ENCODE measurements at places on chromosomes 13 and 19.

DNA sequence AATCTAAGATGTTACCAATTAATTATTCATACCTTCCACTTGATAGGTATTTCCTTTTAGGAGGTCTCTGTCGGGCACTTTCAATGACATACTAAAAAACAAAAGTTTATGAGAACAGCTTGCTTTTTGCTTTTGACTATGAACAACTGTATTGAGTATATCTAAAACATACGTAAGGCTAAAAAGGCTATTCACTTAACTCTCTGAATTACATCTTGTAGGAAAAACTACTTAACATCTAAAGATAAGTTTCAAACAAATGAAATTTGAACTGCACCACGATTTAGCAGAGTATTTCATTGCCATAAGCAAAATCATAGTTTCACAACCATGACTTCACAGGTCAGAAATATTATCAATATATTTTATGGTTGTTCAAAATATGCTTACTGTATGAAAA lies 11.6 kb downstream of the SUPT20H start:
- DNase-seq: no peak

GRCh38 chr13:113947311-113948033 lies 26.4 kb downstream of the C13orf46 start:
- DNase-seq: peak; percentile 30

GRCh38 chr13:103255587-103256301 lies 189.5 kb upstream of the SLC10A2 start:
- DNase-seq: no peak

GRCh38 chr19:10686661-10687517 lies 14.3 kb upstream of the QTRT1 start:
- DNase-seq: no peak

DNA sequence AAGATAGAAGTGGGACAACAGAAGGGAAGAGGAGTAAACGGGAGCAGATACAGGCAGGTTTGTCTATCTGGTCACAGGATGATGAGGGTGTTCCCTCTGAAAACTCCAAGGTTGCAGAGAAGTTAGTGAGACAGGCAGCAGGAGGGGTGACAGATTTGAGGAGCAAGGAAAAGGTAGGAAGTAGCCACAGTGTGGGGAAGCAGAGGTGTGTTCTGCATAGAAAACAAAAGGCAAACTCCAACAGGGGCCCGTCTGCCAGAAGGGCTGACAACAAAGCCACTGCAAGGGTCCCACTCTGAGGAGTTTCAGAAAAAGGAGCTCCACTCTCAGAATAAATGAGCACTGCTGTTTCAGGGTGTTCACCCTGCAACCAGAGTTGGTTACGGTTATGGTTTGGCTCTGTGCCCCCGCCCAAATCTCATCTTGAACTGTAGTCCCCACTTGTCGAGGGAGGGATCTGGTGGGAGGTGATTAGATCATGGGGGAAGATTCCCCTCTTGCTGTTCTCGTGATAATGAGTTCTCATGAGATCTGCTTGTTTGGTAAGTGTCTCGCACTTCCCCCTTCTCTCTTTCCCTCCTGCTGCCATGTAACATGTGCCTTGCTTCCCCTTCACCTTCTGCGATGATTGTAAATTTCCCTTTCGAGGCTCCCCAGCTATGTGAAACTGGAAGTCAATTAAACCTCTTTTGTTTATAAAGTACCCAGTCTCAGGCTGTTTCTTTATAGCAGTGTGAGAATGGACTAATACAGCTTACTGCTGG lies 32.1 kb downstream of the SMAD9 start:
- peak; percentile 26 for DNase-seq

GRCh38 chr19:4624301-4624700 lies 15.0 kb upstream of the TNFAIP8L1 start:
- DNase-seq: no peak

- no peak for DNase-seq
Observed at GRCh38 chr19:45321848-45322247, 827 bp downstream of the CKM start.

DNA sequence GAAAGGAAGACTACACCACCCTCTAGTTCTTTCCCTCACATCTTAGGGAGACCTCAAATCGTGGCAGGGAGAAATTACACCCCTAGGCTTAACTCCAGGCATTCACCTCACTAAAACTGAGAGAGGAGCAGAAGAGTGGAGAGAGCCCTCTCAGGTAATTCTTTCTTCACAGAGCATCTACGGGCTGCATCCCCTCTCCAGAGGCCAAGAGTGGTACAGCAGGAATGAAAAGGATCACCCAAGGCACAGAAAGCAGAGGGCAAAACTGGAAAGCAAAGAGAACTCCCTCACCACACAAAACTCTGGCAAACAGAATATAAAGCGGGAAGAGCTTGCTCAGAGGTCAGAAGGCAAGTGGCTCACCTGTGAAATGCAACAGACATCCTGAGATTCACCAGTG lies 661.2 kb downstream of the TBC1D4 start:
- DNase-seq: no peak

DNA sequence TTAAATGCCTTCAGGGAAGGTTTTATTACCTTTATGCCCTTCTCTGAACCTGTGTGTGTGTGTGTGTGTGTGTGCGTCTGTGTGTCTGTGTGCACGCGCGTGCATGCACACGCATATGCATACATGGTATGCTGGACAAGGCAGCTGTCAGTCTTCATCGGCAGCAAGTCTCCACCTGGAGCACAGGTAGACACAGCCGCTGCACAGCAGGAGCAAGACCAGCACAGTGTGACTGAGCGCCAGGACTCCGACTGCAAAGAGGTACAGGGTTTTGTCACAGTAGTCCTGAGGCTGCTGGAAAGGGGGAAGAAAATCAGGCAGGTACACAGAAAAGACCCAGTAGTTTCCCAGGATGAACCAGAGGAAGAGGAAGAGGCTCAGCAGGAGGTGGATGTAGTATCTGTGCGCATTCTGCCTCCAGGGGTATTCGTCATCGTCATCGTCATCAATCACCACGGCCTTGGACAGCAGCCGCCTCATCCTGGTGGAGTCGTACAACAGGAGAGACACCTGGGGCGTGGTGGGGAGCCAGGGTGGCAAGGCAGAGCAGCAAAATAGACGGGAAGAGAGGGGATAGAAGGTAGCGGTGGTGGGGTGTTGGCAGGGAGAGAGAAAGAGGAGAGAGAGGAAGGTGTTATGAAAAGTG lies 12.8 kb upstream of the DHRS12 start:
- DNase-seq: no peak

DNA sequence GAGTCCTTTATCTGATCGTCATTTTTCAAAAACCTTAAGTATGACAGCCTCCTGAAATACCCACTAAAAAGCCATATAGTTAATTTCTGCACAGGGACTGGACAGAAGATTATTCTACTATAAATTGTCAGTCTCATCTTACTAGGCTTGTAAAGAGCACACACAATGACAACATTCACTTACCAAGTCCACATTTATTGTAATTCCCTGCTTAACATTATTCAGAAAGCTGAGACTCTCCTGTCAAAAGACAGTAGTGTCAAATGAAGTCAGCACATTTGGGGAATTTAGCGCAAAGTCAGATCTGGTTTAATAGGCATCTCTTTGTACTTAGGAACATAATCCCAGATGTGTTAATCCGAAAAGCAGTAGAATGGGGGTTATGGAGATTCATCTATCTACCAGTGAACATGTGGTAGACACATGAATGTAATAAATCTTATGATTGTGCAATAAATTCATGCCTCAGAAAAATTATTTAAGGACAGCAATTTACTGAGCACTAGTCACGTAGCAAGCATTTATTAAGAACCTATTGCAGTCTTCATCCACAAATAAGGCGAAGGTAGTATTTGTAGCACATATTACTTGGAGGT lies 224.6 kb upstream of the GPC6 start:
- no peak for DNase-seq

- DNase-seq: no peak
Observed at GRCh38 chr19:20365146-20365545, 198.1 kb downstream of the ZNF486 start.

DNA sequence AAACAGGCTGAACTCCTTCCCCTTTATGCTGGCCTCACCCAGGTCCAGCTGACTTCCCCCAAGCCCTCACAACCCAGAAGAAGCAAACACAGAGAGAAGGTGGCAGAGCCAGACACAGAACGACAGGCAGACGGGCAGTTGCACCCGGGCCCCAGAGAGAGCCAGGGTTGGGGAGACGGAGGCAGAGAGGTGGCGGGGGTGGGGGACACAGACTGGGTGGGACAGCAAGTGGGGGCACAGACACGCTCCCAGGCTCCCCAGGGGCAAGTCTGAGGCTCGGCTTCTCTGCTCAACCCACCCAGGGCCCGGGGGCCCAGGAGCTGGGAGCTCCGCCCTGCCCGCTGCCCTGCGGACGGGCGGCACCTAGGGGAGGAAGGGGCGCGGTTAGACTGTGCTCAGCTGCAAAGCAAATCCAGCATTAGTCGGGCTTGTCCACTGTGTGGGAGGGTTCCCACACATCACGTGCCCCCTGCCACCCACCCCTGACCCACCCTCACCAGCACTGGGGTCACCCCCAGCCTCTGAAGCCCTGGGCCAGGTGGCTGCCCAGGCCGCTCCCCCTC lies 31.3 kb upstream of the ASF1B start:
- DNase-seq: no peak

GRCh38 chr13:112741835-112742570 lies 52.2 kb downstream of the ATP11A start:
- DNase-seq: no peak

- no peak for DNase-seq
Observed at GRCh38 chr13:62060570-62060969, 644.9 kb upstream of the PCDH20 start.

DNA sequence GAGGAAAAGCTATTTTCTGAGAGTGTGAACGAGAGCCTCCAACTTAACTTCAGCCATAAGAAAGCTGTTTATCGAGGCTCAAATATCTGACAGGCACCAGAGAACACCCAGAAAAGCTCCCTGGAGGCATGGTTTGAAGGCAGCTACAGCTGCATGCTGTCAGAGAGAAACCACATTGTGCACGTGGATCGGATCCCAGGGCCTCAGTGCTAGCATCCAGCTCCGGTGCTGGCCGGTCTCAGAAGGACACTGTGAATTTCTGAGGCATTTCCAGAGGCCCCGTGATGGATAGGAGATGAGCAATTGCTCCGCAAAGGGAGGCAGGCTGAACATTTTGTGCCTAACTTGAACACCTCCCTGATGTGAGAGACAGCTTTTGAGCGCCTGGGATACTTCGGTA lies 315.7 kb downstream of the FGF9 start:
- no peak for DNase-seq

GRCh38 chr19:42269478-42270345 lies 660 bp downstream of the CIC start:
- no peak for DNase-seq

DNA sequence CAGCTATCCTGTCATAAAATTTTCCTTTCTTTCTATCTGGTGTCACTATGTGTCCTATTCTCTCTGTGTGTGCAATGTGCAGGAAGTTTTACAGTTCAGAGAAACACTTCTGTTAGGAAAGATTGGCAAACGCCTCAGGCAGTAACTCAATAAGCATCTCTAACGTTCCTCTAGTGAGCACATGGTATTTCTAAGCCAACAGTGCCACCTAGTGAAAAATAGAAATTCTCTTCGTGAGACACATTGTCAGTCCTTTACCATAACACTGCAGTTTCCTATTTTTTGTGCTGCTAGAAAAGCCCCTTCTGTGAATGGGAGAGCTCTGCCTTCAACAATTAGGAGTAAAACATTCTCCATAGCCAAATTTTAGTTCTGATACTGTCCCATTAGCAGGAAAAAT lies 50.7 kb downstream of the ZNF723 start:
- peak; percentile 2 for DNase-seq

GRCh38 chr13:65921933-65922332 lies 1308.2 kb downstream of the PCDH9 start:
- DNase-seq: no peak

GRCh38 chr13:32894589-32895001 lies 121.6 kb upstream of the KL start:
- no peak for DNase-seq

GRCh38 chr19:4811328-4812131 lies 20.0 kb downstream of the TICAM1 start:
- peak; percentile 72 for DNase-seq

DNA sequence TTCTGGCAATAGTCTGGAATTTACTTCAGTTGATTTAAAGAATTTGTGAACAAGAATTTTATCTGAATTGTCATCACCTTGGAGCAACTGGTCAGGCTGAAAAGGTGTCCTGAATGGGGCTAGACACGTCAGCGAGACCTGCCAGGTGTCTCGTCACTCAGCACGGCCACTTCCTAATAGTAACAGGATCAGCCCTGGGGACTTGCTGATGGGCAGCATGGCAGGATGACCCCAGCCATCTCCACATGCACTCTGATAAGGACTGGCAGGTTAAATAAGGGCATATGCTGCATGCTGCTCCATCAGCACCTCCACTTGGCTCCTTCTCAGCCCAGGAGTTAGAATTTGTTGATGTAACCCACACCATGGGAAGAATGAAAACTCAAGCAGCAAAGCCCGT lies 224.2 kb downstream of the FOXO1 start:
- no peak for DNase-seq

DNA sequence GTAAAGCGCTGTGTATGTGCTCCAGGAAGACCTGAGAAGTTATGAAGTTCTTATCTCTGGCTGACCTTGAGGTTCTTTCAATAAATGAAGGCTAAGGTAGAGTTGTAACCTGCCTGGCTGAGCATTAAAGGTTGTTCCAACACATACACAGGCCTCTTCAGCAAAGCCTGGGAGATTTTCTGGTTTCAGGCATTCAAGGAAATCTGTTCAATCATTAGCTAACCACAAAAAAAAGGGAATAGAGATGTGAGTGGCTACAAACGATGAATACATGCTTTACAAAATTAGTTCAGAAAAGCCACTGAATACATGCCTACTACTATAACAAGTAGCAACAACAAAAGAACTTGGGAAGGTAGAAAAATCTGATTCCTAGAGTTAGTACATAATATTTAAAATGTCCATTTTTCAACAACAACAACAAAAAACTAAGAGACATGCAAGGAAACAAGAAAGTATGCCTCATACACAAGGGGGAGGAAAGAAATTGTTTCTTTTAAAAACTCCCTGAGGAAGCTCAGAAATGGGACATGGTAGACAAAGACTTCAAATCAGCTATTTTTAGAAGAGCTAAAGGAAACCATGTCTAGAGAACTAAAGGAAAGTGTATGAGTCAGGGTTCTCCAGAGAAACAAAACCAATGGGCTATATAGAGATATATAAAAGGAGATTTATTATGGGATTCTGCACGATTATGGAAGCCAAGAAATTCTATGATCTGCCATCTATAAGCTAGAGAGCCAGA lies 191.5 kb upstream of the IPO5 start:
- DNase-seq: no peak

GRCh38 chr19:3080286-3080685 lies 13.9 kb upstream of the GNA11 start:
- no peak for DNase-seq

- DNase-seq: no peak
Observed at GRCh38 chr13:87536499-87536898, 134.7 kb upstream of the SLITRK5 start.

Measured in neural progenitor cell (in vitro differentiated cells).